ENCODE measurements at places on chromosomes 11 and 22. TPM values are rescaled to one million over a fixed set of nuclear protein-coding genes. Genes with fewer than 3 reads are reported as not detected.

GRCh38 chr11:77557553-77557952, 32.2 kb upstream of the AQP11 start:
- DNase-seq: no peak

Gene HPX
- total RNA-seq: not detected

DNA sequence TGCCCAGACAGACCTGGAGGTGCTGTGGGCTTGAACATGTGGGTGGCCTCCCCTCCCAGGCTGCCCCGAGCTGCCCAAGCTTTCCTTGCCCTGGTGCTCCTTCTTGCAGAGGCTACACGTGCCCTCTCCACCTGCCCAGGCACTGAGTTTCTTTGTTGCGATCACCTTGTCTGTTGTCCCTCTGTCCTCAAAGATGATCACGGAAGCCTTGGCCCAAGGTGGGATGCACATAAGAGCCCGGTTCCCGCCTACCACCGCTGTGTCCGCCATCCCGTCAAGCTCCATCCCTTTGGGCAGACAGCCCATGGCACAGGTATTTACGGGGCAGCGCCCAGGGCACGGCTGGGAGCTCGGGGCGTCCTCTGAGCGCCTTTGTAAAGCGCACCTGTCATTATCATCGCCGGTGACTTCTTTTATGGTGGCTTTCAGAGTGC, 67.5 kb downstream of the MED15 start:
- no peak for DNase-seq

Gene MS4A3
- not detected for total RNA-seq

DNA sequence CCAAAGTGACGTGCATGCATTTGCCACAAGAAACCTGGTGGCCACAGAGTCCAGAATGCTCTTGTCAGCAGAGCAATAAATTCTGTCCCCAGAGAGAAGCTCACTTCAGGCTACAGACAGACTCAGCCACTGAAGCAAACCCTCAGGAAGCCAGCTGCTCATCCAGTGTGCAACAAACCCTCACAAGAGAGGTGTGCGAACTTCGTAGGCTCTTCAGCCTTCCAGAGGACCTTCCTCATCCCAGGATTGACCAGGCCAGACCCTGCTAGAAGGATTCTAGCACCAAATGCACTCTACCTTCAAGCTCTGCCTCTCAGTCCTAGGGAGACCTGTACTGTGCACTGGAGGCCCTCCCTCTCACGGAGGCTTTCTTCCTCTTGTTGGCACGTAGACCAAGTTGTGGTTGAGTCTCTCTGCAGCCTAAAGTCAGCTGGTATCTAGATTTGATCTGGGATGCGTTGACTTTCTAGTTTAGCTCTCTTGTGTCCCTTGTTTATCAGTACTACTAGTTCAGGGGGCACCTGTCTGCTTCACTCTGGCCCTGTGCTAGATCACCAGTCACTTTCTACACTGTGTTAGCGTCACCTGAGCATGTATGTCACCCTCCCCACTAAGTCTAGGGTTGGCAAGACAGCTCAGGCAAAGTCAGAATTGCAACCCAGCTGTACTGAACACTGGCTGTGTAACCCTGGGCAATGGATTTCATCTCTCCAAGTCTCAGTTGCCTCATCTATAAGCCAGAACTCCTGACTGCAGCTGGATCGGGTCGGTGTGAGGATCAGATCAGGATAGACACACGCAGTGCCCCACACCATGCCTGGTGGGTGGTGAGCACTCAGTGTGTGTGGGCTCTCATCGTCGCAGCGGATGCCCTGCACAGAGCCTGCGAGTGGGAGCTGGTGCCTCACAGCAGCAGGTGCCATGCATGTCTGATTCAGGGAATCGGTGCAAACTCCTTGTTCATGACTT, 22.1 kb upstream of the TMPRSS13 start:
- no peak for DNase-seq

All from stomach (tissue), 19 donors.